Activated T-cell treated with anti-CD3 and anti-CD28 coated beads for 1 hour (primary cell): ENCODE measurements at places on chromosomes 12 and 14.

DNA sequence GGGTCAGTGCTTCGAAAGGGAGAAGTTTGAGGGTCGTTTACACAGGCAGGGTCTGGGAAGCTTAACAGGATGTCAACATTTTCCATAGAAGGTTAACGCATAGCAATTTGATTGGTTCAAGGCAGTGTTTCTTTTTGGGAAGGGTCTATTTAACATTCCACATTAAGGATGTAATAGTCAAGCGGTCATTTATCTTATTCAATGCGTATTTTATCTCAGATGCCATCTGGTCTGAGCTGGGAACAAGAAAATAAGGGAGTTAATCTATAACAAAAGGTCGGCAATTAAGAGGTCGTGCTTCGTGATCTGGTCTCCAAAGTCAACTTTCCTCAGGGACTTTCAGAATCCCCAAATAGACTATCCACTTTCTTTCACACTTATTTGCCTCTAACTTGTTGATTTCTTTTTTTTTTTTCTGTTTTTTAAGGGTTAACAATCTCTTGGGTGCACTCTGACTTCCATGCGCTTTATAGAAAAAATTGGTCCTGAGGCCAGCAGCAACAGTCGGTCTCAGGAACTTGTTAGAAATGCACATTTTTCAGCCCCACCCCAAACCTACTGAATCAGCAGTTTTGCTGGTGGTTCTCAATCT is 550 bp upstream of the RESF1 start:
- no peak for DNase-seq

GRCh38 chr12:96457191-96457930 is 32.0 kb upstream of the CFAP54 start:
- DNase-seq: no peak

- no peak for DNase-seq
These were observed 186.5 kb downstream of the NELL2 start for GRCh38 chr12:44689587-44689986.

- DNase-seq: no peak
These were observed 112.8 kb upstream of the IFNG-AS1 start for GRCh38 chr12:67876305-67876915.

DNA sequence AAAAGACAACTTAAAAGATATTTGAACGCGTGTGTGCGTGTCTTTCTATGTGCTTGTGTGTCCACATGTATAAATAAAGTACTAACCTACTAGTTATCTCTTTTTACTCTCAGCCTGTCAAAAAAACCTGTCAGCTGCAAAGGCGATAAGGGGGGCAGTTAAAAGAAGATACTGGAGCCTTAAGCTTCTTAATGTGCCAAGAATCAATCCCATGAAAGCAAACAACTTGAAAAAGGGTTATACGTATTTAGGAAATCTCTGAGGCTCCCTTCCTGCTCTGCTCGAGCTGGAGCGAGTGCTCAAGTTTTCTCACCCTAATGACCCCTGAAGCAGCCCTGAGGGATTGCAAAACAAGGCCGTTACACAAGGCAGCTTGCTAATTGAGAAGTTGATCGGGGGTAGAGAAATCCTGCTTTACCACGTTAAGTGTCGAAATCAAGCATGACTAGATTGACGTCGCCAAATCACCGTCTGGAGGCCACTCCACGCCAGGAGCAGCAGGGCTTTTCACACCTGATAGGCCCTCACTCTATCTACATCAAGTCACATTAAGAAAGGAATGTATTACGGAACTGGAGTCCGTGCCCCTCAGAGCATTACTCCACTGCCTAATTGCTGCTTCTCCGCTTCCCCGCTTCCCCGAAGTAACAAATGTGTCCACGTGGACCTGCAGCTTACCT is 32.4 kb downstream of the LMO3 start:
- no peak for DNase-seq

DNA sequence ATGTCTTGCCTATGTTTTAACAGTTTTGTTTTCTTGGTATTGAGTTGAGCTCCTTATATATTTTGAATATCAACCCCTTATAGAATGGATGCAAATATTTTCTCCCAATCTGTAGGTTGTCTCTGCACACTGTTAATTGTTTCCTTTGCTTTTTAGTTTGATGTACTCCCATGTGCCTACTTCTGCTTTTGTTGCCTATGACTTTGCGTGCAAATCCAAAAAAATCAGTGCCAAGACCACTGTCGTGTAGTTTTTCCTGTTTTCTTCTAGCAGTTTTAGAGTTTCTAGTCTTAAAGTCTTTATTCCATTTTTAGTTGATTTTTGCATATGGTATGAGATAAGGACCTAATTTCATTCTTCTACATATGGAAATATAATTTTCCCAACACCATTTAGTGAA is 28.8 kb downstream of the SENP1 start:
- no peak for DNase-seq

DNA sequence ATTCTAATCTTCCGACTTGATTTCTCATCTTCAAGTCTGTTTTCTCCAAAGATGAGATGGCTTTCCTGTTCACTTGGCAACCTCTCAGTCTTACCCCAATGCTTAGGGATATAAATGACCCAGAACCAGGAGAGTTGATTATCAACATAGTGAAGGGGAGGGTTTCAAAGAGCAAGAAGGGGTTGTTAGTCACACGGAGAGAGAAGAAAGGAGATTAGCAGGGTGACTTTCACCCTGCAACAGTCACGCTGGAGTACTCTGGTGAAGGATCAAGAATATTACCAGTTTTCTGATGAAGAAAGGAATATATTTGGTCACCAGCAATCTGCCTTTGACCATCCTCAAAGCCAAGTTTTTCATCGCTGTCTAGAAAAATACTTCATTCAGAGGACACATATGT is at the start of gene TMEM52B:
Gene TMEM52B (plus strand): TSS at position 212 of the 400 bp plus-strand sequence. CDS start 543 bp downstream, outside the sequence.
- no peak for DNase-seq

DNA sequence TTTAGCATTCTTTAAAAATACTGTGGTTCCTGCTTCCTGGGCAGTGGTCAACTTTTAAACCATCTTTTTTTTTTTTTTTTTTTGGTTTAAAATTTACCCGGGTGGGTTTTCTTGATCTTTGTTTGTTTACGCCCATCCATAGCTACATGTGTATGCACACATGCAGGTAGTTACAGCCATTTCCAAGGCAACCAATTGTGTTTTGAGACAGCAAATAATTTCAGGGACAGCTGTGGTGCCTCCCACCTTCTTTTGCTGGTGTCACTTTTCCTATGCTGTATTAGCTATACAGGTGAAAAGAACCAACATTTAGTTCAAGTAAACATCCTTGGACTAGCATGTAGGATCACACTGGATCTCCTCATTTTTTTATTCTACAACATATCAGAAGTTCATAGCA is 52.0 kb upstream of the PSMA6 start:
- no peak for DNase-seq

- DNase-seq: no peak
These were observed 110.0 kb downstream of the DYRK2 start for GRCh38 chr12:67758521-67758920.

- DNase-seq: peak; percentile 4
These were observed 396 bp downstream of the FERMT2 start for GRCh38 chr14:52950410-52950897.

GRCh38 chr12:58081488-58081887 is 140.1 kb downstream of the ATP23 start:
- no peak for DNase-seq

DNA sequence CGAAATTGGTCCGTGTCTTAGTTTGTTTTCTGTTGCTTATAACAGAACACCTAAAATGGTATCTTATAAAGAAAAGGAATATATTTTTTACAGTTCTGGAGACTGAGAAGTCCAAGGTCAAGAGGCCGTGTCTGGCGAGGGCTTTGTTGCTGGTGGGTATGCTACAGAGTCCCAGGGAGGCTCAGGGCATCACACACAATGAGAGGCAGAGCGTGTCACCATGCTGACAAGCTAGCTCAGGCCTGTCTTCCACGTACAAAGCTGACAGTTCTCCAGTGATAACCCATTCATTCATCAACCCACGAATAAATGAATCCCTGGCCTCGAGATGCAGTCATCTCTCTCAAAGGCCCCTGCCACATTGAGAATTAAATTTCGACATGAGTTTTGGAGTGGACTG is 56.7 kb upstream of the AEBP2 start:
- no peak for DNase-seq

- no peak for DNase-seq
These were observed 224.0 kb upstream of the PDE3A start for GRCh38 chr12:20144341-20144740.

DNA sequence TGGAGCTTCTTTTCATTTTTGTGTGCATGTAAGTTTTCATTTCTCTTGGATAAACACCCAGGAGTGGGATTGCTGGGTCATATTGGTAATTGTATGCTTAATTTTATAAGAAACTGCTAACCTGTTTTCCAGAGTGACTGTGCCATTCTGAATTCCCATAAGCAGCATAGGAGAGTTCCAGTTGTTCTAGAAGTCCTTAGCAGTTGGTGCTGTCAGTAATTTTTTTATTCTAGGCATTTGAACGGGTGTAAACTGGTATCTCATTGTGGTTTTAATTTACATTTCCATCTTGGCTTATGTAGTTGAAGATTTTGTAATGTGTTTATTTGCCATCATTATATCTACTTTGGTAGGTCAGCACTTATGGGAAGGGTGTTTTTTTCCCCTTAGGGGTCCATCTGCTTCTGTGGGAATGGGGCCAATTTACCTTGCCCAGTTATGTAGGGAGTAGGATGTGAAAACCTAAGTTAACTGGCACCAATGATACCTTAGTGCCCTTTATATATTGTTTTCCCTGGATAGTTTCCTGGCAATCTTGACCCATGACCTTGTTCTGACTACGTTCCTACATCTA is 202.9 kb downstream of the AKAP6 start:
- DNase-seq: no peak

- no peak for DNase-seq
These were observed 124.9 kb upstream of the MED13L start for GRCh38 chr12:116402163-116402939.

- DNase-seq: no peak
These were observed 272.8 kb downstream of the AKAP6 start for GRCh38 chr14:32601906-32602305.

- DNase-seq: no peak
These were observed 11.5 kb downstream of the ADGRD1 start for GRCh38 chr12:130965214-130965613.

DNA sequence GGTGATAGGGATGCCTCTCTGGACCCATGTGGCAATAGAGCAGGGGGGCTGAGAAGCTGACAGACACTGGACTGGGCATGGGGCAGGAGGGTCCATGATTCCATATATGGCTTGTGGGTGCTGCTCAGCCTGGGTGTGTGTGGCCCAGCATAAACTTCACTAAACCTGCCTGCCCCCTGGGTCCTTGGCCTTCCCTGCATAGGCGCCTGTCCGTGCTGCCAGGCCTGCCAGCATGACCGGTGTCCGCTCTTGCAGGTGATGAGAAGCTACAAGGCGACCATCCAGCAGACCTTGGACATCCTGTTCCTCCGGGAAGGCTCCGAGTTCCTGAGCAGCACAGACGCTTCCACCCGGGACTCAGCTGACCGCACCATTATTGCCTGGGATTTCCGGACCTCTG is 61.6 kb downstream of the BEGAIN start:
- no peak for DNase-seq

DNA sequence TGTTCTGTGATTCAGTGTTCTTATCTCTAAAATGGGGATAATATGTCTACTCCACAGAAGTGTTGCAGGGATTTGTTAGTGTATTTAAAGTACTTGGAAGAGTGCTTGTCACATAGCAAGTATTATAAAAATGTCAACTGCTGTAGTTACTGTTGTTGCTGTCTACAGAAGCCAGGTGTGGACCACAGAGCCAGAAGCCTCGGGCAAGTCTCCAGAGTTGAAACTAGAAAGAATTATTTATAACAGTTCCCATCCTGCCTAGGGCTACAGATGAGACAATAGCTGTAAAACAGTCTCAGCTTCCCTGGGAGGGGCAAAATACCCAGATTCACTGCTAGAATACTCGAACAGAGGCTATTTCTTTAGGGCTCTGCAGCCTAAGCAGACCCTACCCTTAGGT is 55.4 kb upstream of the FUT8 start:
- DNase-seq: no peak

DNA sequence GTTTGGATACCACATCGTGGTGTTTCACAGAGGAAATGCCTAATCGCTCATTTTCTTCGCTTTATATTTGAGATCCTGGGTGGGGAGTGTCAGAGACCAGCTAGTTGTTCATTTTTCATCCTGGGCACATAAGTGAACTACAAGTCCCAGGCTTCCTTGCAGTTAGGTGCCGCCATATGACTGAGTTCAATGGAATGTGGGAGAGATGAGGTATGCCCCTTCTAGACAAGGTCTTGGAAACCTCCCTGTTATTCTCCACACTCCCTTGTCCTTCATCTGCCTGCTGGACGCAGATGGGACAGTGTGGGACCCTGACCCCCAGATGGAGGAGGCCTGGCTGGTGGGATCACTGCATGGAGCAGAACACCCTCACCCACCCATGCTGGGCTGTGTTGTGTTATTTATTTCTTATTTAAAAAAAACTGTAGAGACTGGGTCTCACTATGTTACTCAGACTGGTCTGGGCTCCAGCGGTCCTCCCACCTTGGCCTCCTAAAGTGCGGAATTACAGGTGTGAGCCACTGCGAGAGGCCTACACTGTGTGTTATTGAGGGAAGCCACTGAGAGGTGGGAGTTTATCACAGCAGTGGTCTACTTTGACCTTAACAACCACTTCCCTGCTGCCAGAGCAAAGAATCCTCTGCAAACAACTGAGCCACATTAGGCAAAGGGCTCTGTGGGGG is 42.9 kb upstream of the VRK1 start:
- no peak for DNase-seq

GRCh38 chr12:2752676-2753371 is 41.9 kb upstream of the FKBP4 start:
- DNase-seq: peak; percentile 67
